ENCODE measurements at places on chromosomes 2 and 18. TPM values are rescaled to one million over a fixed set of nuclear protein-coding genes. Genes with fewer than 3 reads are reported as not detected.

GRCh38 chr2:98379311-98380202 is 33.3 kb downstream of the CNGA3 start:
- DNase-seq, result no peak

The TYMS gene
- 180 TPM for polyA plus RNA-seq

DNA sequence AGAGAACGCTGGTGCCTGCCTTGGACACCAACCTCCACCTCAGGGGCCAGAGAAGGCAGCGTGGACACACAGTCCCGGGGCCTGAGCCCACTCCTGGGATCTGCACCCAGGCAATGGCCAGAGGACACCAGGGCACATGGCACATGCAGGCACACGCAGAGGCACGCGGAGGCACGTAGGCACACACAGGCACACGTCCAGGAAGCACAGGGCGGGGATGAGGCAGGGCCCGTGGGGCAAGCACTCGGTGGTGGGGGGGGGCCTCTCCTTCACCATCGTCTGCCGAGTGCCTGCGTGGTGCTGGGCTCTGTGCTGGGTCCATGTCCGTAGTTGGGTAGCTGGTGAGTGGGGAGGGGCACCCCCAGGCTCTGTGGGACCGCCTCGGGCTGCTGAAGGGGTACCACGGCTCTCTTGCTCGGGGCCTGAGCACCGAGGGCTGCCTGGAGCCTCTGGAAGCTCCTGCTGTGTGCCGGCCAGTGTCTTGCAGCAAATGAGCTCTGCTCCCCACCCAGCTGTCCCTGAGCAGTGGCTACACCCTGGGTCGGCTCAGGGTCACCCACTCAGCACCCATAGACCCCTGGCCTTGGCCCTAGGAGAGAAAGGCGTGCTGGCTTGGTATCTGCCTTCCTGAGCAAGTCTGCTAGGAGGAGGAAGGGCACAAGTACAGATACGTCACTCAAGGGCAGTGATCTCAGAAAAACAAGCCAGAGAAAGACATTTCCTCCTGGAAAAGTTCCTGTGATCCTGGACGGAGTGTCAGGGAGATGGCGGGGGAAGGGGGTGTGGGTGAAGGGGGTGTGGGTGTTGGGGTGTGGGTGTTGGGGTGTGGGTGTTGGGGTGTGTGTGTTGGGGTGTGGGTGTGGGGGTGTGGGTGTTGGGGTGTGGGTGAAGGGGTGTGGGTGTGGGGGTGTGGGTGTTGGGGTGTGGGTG is 26.4 kb downstream of the RTP5 start:
- no peak for DNase-seq

The TRAK2 gene
- polyA plus RNA-seq, result 48.8 TPM

DNA sequence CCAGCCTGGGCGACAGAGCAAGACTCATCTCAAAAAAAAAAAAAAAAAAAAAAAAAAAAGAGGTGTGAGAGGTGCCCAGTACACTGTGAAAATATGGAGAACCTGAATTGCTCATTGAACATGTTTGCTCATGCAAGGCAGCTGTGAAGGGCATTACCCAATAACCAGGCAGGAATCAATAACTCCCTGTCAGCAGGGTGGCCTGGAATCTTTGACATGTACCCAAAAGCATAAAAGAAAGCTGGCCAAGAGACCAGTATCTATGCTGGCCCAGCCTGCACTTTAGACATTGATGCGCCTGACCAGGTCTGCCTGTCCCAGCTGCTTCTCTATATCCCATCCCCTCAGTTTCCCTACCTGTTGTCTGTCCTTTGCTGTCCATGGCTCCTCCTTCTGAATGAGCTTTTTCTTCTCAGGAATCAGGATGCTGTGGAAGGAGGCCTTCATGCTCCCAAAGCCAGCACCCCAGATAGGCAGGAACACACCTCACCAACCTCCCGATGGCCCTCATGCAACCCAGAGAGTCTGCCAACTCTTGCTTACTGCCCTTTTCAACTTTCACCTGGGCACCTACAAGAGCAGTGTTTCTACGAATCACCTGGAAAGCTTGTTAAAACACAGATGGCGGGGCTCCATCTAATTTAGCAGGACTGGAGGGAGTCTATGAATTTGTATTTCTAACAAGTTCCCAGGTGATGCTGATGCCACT is 83.4 kb upstream of the PPP1CB start:
- no peak for DNase-seq

DNA sequence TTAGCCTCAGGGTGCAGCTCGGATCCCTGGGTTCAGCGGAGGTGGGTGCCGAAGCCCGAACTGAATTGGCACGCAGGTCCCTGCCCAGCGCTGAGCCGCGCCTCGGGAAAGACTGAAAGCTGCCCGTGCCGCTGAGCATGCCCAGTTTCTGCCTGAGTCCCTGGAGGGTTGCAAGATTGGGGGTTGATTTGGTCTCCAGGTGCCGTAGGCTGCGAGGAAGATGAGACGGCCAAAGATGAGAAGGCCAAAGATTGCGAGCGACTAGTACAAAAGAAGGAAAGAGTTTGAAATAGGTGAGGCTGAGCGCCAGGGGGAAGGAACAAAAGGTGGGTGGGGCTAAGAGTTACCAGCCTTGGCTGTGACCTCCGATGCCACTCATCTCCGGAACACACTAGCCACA is 852 bp upstream of the KCNH7 start:
- DNase-seq, result no peak
